Hematopoietic multipotent progenitor cell treated with erythropoietin and hydrocortisone succinate and interleukin-3 and kit ligand, for 8 days (in vitro differentiated cells): ENCODE measurements at places on chromosomes 7 and 10.
A peak's percentile ranks its signal among the peaks of the same experiment; 100 is the strongest.

DNA sequence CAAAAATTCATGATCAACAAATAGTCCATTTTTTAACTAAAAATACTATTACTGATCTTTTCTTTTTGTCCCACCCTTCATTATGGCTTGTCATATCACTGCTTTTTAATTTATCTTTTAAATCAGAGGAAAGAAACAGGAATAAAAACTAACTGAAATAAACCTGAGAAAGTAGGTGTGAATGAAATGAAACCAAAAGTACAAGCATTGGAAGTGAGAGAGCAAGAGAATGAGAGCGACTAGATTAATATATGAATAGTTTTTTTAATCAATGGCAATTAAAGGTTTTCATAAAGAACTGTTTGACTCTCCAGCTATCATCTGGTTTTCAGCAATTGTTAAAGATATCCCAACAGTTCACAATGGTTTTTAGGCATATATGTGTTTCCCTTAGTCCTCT lies 137.8 kb downstream of the SPAG6 start:
- DNase-seq: no peak

DNA sequence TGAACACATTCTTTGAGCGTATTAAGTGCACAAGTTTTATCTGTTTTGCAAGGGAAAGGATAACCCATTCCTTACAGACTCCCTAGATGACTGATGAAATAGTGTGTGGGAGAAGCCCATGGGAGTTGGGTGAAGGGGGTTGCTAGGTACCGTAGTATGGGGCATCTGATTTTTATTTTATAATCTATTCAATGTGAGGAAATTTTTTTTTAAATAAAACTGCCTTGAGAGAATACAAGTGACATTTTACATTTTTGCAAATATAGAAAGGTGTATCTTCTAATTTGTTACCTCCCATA lies 1.4 kb downstream of the BTAF1 start:
- DNase-seq: no peak

DNA sequence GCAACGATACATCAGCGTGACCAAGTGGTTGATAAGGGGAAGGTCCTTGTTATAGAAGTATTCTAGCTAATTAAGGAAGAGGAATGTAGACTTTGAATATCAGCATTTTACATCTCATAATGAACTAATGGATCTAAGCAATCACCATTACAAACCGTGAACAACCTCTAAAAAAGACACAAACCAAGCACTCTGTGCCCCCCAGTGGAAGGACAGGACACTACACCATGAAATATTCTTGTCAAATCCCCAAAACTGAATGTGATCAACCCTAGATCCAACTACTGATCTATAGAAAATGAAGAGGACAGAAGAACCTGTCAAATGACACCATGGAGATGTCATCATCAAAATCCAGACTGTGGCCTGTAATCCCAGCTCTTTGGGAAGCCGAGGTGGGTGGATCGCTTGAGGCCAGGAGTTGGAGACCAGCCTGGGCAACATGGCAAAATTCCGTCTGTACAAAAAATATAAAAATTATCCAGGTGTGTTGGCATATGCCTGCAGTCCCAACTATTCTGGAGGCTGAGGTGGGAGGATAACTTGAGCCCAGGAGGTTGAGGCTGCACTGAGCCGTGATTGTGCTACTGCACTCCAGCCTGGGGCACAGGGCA lies 111.3 kb upstream of the CARD11 start:
- peak; percentile 72 for DNase-seq

DNA sequence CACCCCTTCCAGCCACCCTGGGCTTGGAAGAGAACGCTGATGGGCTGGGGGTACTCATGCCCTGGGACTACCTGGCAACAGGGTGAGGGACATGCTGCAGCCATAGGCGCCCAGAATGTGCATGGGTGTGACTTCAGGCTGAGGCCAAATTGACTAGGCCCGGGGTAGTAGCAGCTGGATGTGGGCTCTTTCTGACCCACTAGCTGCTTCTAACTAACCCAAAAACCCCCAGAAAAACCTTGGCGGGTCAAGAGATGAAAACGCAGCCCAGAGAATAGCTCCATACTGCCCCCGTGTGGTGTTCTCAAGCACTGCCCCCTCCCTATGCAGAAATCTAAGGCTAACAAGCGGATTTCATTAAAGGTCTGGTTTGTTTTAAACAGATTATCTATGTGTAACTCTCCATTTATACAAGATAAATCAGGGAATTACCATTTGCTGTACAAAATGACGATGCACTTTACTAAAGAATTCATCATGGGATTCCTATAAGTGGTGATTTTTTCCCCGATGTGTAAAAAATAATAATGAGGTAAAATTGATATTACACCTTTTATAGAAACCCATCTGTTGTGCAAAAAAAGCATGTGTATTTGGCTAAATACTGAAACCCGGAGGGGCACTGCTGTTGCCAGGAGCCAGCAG lies 4.2 kb downstream of the SMARCD3 start:
- peak; percentile 72 for DNase-seq

DNA sequence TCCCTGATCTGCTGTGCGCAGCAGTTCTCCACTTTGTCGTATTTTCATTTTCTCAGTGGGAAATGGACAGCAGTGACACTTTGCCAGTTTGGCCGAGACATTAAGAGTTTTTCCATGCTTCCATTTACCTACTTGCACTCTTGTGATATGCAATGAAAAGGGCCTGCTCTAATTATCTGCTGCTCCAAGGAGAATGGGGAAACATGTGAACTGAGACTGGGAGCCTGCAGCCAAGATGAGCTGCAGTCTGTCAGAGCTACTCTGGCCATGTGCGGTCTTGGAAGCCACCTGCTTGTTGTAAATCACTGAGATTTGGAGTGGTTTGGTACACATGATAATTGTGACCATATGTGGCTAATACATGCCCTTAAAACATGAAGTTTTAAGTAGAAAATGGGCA lies 586.6 kb upstream of the POT1 start:
- DNase-seq: no peak

- DNase-seq: no peak
Measured at GRCh38 chr10:103600325-103600724, 106.8 kb downstream of the NEURL1 start.

DNA sequence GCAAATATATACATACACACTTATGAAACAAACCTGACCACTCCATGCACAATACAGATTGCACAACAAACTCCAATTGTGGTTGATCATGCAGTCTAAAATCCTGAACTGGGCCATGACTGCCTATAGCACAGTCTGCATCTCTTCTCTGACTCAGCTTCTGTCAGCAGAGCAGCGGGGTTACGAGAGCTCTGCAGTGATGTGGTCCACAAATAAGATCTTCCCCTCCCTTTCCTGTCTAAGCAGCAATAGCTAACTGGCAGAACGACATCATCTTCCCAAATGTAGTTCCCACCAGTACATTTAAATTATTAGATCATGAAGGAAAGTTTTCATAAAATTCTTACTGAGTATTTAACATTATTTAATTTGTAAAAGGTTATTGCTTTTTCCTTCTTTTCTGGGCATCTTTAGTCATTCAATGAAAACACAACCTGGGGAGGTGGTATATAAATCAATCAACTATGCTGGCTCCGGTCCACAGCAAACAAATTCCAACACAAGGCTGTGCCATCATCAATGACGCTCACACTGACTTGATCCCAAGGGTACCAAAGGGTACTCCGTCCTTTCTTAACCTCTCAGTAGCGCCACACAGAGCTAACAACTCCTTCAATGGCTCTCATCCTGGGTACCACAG lies 17.1 kb downstream of the ARHGAP21 start:
- DNase-seq: no peak

DNA sequence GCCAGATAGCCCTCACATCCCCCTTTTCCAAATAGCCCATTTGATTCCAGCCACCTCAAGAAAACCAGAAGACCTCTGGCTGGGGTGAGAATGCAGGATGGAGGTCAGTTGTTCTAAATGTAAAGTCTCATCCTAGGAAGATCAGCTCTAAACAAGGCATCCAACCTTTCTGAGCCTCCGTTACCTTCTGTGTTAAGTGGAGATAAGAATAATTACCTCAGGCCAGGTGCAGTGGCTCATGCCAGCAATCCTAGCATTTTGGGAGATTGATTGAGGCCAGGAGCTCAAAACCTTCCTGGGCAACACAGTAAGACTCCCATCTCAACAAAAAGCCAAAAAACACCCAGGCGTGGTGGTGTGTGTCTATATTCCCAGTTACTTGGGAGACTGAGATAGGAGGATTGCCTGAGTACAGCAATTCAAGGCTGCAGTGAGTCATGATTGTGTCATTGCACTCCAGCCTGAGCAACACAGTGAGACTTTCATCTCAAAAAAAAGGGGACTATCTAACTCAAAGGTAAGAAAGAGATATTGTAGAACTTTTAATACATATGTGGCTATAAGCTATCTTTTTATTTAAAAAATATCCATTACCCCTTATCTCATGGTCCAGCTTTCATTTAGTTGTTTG lies 43.5 kb downstream of the PRTFDC1 start:
- peak; percentile 55 for DNase-seq

DNA sequence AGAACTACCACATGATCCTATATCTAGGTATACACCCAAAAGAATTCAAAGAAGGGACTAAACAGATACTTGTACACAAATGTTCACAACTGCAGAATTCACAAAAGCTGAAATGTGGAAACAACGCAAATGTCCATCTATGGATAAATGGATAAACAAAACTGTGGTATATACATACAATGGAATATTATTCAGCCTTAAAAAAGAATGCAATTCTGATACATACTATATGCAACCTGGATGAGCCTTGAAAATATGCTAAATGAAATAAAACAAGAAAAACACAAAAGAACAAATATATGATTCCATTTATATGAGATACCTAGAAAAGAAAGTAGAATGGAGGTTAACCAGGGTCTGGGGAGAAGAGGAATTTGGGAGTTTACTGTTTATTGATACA lies 7.2 kb downstream of the FAM133B start:
- DNase-seq: no peak

DNA sequence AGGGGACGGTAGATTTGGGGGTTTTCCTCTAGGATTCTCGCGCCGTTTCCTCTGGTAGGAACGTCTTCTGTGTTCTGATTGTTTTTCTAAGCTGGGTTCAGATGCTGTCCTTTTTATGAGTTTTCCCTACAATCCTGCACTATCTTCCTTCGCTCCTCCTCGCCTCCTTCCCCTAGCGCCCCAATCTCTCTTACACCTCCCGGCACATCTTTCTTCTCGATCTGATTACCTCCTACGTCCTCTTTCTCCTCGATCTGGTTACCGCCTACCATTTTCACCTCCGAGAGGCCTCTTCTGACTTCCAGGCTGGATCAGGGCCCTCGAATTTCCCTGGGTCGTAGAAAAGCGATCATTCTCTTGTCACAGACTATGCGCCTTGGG lies 413 bp downstream of the BUD31 start:
- DNase-seq: peak; percentile 43

DNA sequence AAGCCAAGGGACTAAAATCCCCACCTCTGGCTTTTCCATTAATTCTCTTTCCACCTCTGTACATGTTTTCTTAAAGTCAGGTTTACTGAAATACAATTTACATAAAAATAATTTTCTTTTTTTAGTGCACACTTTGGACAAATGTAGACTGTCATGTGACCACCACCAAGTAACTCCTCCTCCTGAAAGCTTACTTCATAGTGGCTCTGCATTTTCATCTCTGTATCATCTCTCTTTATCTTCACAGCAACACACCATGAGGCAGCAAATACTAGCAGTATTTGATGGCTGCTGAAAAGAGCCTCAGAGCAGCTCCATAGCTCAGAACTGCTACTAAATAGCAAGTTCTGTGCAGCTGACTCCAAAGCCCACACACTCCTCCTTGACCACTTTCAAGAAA lies 17.3 kb downstream of the WDFY4 start:
- DNase-seq: no peak

- DNase-seq: no peak
Measured at GRCh38 chr10:112835217-112835715, 114.8 kb upstream of the TCF7L2 start.

GRCh38 chr10:129887986-129888783 lies 75.9 kb downstream of the EBF3 start:
- no peak for DNase-seq

DNA sequence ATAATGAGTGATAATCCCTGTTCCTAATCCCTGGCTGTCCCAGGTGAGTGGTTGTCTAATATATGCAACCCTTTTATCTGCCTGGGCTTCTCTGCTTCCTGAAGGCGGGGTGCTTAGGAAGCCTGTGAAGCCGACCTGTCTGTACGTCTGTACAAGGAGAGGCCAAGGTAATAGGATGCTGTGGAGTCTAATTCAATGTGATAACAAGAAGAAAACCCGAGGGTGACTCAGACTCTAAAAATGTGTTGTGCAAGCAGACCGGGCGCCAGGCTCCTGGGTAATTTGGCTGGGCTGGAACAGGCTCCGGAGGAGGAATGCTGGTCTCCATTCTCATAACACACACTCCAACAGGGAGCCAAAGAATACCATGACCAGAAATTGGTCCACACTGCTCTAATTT lies 43.6 kb downstream of the THNSL1 start:
- DNase-seq: no peak

GRCh38 chr10:101894742-101895141 lies 51.1 kb upstream of the KCNIP2 start:
- no peak for DNase-seq

- DNase-seq: no peak
Measured at GRCh38 chr10:519055-519715, 170.3 kb downstream of the DIP2C start.

- DNase-seq: no peak
Measured at GRCh38 chr7:128835790-128836641, 5.8 kb downstream of the FLNC start.

DNA sequence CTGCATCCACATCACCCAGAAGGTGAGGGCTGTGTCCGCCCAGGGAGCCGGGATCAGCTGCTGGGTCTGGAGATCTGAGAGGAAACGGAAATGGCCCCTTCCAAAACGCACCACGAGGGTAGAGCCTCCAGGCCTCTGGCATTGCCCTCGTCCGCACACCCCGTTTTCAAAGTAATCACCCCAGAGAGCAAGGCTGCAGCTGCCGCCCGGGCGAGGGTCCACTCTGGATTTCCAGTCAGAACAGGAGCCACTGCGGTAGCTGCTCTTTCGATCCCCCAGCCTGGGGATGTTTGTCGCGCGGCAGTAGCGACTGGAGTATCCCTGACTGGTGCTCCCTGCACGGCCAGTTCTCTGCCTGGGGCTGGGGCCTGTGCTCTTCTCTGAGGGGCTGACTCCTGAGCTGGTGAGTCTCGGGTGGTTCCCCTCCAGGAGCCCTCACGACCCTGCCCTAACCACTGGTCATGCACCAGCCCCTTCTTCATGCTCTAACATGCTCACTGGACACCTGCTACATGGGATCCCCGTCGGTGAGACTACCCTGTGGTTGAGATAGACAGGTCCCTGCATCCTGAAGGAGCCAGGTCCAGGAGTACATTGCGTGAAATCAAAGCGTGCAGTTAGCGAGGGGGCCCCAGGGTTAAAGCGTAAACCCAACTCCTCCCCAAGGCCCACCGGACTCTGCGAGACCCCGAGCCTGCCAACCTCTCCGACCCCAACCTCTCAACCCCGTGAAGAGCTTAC lies 99.2 kb downstream of the FOXL3 start:
- DNase-seq: no peak

GRCh38 chr10:69567920-69568319 lies 5.3 kb downstream of the NEUROG3 start:
- DNase-seq: peak; percentile 34

- DNase-seq: no peak
Measured at GRCh38 chr10:99337311-99337811, 8.2 kb downstream of the CNNM1 start.

GRCh38 chr10:88896372-88896993 lies 16.4 kb downstream of the STAMBPL1 start:
- DNase-seq: no peak
